CD4-positive, alpha-beta T cell treated with Interleukin-4 for 1 hour (primary cell): ENCODE measurements at places on chromosomes 3 and 15.

GRCh38 chr3:62926494-62926893, 51.3 kb upstream of the CADPS start:
- DNase-seq, result no peak

DNA sequence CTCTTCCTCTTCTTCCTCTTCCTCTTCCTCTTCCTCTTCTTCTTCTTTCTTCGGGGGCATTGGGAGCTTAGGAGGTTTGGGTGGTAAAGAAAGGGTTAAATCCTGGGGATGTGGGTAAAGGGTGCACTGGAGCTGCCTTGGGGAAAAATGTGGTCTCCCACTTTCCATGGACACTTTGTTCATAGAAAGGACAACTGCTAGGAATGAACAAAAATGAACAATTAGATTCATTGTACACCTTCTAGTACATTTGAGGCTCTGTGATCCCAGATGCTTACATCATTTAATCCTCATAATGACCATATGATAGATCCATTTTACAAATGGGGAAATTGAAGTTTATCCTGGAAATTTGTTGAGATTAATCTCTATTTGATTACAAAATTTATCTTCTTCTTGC, 699.7 kb downstream of the TUSC7 start:
- no peak for DNase-seq

DNA sequence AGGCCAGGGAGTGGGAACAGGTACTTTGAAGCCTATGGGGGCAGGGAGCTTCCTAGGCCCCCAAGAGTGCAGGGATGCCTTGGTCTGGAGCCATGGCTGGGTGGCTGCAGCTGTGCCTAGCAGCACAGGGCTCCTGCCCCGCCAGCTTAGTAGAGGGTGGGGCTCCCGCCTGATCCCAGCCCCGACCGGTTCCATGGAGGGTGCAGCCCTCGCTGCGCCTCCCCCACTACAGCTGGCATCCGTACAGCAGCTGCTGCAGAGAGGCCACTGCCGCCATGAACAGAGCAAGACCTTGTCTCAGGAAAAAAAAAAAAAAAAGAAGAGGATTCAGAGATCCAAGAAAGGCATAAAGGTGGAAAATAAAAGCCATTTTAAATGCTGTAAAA, 277.2 kb downstream of the UBE2E2 start:
- no peak for DNase-seq

DNA sequence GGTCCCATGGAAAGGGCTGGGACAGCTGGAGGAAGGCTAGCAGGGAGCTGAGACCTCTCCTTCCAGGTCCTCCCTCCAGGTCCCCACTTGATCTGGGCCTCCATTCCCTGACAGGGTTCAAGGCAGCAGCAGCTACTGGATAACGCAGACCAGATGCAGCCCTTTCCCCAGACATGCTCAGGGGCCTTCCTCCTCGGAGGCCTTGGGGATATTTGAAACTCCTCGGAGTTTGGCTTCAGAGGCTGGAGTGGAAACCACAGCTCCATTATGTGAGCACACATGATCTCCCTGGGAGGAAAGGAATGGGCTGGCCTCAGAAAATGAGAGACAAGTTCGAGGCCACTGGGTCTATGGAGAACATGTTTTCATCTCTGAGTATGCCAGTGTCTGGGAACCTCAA, 119.3 kb downstream of the SMAD6 start:
- DNase-seq, result no peak

DNA sequence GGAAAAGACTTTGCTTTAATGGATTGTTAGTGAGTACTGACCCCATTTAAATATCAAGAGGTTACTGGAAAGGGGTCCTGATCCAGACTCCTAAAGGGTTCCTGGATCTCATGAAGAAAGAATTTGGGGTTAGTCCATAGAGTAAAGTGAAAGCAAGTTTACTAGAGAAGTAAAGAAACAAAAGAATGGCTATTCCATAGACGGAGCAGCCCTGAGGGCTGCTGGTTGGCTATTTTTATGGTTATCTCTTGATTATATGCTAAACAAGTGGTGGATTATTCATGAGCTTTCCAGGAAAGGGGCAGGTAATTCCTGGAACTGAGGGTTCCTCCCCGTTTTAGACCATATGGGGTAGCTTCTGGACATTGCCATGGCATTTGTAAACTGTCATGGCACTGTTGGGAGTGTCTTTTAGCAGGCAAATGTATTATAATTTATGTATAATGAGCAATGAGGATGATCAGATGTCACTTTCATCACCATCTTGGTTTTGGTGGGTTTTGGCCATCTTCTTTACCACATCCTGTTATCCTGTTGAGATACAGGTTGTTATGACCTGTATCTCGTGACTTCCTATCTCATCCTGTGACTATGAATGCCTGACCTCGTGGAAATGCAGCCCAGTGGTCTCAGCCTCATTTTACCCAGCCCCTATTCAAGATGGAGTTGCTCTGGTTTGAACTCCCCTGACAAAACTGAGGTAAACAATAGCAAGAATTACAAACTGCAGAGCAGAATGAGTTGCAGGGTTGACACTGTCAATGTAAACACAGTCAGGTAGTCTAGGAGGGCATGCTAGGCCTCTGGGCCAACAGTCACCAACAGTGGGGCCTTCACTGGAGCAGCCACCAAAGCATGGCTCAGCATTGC, 10.3 kb upstream of the GPR160 start:
- DNase-seq, result no peak

DNA sequence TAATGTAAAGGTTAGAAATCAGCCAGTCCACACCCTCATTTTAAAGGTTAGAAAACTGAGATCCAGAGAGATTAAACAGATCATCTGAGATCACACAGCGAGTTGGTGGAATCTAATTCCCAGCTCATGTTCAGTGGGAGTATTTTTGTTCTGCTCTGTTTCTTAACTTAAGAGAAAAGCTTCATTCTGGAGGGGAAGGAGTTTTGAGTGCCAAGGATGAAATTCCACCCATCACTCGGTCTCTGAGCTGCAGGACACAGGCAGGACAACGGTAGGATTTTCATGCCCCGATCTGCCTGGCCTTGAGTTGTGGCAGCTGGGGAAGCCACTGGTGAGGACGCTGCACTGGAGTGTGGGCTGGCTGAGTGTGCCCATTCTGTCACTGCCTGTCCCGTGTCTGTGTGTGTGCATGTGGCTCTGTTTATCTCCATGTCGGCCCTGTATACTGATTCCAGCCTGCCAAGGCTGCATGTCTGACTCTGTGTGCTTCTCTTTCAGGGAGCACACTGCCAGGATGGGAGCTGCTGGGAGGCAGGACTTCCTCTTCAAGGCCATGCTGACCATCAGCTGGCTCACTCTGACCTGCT, 94.3 kb downstream of the CEMIP start:
- DNase-seq, result no peak

DNA sequence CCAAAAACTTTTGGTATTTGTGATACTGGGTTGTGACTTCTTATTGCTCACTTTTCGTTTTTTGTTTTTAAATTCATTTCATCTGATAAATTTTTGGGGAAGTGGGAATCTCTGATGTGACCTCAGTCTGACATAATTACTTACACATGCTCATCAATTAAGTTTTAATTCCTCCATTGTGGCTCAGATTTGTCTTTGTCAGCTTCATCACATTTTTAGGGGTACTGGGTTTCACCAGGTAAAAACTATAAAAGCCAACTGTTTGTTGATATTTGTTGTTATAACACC, 425.3 kb upstream of the TGFBR2 start:
- DNase-seq, result no peak

- DNase-seq, result no peak
Observed at GRCh38 chr15:75145027-75145841, 56.4 kb upstream of the C15orf39 start.

GRCh38 chr15:100720406-100720967, 118.1 kb downstream of the ASB7 start:
- no peak for DNase-seq

- no peak for DNase-seq
Observed at GRCh38 chr3:108554229-108554628, 35.0 kb downstream of the CIP2A start.

- no peak for DNase-seq
Observed at GRCh38 chr3:179739816-179740594, 87.2 kb downstream of the USP13 start.

DNA sequence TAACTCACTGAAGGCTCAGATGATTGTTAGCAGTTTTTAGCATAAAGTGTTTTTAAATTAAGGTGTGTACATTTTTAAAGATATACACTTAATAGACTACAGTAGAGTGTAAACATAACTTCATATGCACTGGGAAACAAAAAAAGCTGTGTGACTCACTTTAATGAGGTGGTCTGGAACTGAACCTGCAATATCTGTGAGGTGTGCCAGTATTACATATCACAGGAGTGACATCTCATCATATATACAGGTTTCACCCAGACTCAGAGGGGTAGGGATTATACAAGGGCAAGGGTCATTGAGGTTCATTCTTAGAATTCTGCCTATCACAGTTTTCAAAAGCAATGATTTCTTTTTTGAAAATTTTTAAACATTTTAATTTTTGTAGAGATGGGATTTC, 7.3 kb upstream of the SNRK start:
- no peak for DNase-seq

GRCh38 chr15:37765786-37766185, 168.7 kb upstream of the TMCO5A start:
- no peak for DNase-seq

GRCh38 chr3:58502872-58503271, 11.0 kb downstream of the KCTD6 start:
- no peak for DNase-seq

DNA sequence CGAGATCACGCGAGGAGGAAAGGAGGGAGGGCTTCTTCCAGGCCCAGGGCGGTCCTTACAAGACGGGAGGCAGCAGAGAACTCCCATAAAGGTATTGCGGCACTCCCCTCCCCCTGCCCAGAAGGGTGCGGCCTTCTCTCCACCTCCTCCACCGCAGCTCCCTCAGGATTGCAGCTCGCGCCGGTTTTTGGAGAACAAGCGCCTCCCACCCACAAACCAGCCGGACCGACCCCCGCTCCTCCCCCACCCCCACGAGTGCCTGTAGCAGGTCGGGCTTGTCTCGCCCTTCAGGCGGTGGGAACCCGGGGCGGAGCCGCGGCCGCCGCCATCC, 1.1 kb upstream of the SETD5 start:
- DNase-seq, result peak; percentile 88

DNA sequence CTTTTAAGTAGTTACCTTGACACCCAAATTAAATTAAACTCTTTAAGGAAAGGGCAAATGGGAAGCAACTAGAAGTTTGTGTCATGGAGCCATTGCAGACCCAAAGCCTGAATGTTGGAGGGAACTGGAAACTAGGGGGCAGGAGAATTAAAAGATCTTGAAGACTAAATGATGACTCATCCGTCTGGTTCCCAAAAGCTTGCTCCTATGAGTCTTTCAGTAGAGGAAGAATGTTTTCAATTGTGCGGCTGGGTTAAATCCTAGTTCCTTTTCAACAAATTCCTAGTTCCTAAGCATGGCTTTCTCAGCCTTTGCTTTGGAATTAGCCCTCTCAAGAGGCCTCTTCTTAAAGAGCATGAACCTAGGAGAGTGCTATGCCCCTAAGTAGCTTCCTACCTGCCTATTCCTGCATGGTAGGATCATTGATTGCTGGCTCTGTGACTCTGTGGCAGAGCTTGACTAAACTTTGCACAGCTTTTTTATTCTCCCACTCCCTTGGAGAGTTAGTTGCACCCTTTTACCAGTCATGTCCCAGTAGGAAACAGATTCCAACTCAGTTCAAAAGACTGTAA, 17.7 kb downstream of the CLEC3B start:
- DNase-seq, result no peak

- DNase-seq, result no peak
Observed at GRCh38 chr3:11791339-11792200, 55.1 kb downstream of the TAMM41 start.

DNA sequence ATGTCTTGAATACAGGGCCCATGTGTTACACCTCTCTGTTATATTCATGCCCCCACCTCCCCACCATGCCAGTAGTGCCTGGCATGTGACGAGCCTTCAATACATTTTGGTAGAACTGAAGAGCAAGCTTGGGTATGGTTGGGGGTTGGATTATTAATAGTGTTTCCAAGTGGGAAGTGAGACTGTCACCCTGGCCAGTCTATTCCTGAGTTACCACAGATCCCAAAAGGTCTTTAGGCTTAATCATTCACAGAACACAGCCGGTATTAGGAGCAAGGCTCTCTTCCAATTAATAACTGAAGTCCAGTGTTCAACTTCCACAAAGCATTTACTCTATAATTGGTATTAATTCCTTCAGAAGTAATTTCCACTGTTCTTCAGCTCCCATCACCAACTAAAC, 231.9 kb upstream of the LRTM1 start:
- no peak for DNase-seq

DNA sequence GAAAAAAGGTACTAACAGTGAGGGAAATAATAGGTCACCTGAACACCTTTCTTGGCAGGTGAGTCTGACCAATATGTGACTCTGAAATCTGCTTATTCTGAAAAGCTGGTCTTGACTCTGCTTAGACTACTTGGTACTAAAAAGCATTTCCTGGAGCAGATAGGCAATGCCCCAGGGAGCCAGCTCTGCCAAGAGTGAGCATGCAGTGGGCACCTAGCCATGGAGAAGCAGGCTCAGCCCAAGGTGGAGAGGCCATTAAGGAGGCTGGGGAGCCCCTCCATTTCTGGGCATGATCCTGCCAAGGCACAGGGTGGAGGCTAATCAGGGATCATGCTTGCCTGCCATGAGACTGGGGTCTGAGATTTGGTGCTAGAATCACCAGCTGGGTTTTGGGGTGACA, 1.6 kb upstream of the LTF start:
- DNase-seq, result no peak

DNA sequence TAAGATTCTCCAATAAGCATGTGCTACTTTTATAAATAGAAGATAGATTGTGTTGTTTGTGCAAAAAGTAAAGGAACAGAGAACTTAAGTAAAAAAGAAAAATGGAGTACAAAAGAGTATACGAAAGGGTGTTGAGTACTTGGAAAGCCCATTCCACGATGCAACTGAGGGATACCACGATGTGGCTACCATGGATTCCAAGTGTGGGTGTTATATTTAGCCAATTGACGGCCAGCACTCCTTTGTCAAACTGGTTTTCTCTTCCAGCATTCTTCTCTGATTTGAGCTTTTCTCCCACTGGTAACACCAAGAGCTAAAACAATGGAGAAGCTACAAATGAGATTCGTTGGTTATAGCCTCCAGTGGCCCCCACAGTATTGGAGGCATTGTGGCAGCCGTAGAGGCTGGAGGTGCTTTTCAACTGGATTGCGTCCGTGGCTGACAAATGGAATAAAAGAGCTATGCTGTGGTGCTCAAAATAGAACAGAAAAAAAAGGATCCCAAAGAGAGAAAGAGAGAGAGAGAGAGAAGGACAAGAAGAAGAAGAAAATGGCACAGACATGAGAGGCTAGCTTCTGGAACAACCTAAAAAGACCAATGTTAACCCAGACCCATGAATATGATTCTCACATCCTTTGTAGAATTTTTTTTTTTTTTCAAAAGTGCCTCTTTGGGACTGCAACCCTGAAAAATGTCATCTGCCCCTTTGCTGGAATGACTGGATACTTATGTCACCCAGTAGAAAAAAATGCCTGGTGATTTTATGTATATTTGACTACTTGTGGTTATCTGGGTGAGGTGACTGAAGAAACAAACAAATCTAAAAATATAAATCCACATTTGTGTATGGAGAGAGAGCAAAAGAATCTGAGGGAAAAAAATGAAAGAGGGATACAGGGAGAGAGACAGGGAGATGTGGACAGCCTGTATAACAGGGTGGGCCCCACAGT, 345.1 kb downstream of the RORA start:
- no peak for DNase-seq
